ENCODE measurements at places on chromosomes 4 and X. TPM values are rescaled to one million over a fixed set of nuclear protein-coding genes. Genes with fewer than 3 reads are reported as not detected.
A peak's percentile ranks its signal among the peaks of the same experiment; 100 is the strongest.

DNA sequence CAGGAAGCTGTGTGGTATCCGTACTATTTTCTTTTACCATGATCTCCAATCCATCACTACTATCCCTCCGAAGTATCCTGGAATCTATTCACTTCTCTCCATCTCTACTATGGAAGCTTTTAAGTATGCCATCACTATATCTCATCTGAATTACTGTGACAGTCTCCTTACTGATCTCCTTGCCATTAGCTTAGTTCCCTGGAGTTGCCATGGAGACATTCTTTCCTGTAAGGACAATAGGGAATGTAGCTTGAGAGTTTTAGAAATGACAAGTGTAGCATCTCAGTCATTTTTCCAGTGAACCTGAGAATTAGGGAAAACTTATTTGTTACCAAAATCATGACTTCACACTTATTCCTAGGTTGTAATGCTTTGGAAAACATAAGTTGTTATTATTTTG lies 86.3 kb downstream of the HPGD start:
- no peaks in the 10 kb centered on the region for H3K4me1 ChIP-seq
- no peak overlapping the region for H3K27ac ChIP-seq
- DNase-seq, result no peak
- H3K27me3 ChIP-seq, result no peaks in the 10 kb centered on the region
- no peaks in the 10 kb centered on the region for H3K36me3 ChIP-seq

- no peaks in the 10 kb centered on the region for H3K4me1 ChIP-seq
- no peaks in the 10 kb centered on the region for H3K36me3 ChIP-seq
- no peak overlapping the region for H3K27ac ChIP-seq
- H3K4me3 ChIP-seq, result no peak overlapping the region
Measured at GRCh38 chr4:147299205-147299604, 181.7 kb upstream of the EDNRA start.

Gene CSAG2
- not detected for total RNA-seq

- DNase-seq, result no peak
- H3K36me3 ChIP-seq, result no peaks in the 10 kb centered on the region
- H3K27ac ChIP-seq, result no peak overlapping the region
- no peaks in the 10 kb centered on the region for H3K27me3 ChIP-seq
- H3K4me1 ChIP-seq, result no peaks in the 10 kb centered on the region
- no peak overlapping the region for H3K4me3 ChIP-seq
Measured at GRCh38 chr4:80803337-80803736, 227.2 kb upstream of the BMP3 start.

Gene TMEM144
- total RNA-seq, result not detected

GRCh38 chr4:106358899-106359298 lies 9.7 kb downstream of the GIMD1 start:
- no peak overlapping the region for H3K4me3 ChIP-seq
- H3K4me1 ChIP-seq, result peaks cover 3% of the 10 kb centered on the region
- no peak for DNase-seq
- no peaks in the 10 kb centered on the region for H3K36me3 ChIP-seq
- H3K27me3 ChIP-seq, result peaks cover under 1% of the 10 kb centered on the region

GRCh38 chr4:89640620-89641366 lies 196.2 kb downstream of the SNCA start:
- DNase-seq, result no peak
- H3K27me3 ChIP-seq, result no peaks in the 10 kb centered on the region
- no peaks in the 10 kb centered on the region for H3K4me1 ChIP-seq
- H3K27ac ChIP-seq, result no peak overlapping the region
- no peak overlapping the region for H3K4me3 ChIP-seq
- H3K36me3 ChIP-seq, result no peaks in the 10 kb centered on the region

DNA sequence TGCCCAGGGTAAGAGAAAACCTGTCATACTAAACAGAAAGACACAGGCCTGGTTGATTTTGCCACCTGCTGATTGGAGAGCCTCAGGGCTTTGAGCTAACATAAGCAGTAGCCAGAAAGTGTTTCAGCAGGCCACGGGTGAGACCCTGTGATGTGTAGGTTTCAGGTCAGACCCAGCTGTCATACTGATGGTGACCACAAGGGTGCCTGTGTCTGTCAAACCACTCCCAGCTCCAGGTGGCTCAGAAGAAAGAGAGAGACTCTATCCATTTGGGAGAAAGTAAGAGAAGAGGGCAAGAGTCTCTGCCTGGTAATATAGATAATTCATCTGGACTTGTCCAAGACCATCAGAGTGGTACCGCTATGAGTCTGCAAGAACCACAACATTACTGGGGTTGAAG lies 72.8 kb upstream of the NLRP2B start:
- no peak for DNase-seq
- no peaks in the 10 kb centered on the region for H3K27me3 ChIP-seq
- no peaks in the 10 kb centered on the region for H3K4me1 ChIP-seq
- no peak overlapping the region for H3K27ac ChIP-seq
- H3K4me3 ChIP-seq, result no peak overlapping the region
- no peaks in the 10 kb centered on the region for H3K36me3 ChIP-seq

GRCh38 chrX:39629001-39629400 lies 468.8 kb downstream of the BCOR start:
- H3K4me1 ChIP-seq, result no peaks in the 10 kb centered on the region
- no peak overlapping the region for H3K4me3 ChIP-seq
- DNase-seq, result no peak
- H3K27ac ChIP-seq, result no peak overlapping the region
- no peaks in the 10 kb centered on the region for H3K36me3 ChIP-seq
- H3K27me3 ChIP-seq, result peaks cover 2% of the 10 kb centered on the region

Gene REELD1
- 2.6 TPM for total RNA-seq

Gene STPG2
- total RNA-seq, result 0.37 TPM

Gene BEX2
- total RNA-seq, result 13.1 TPM

GRCh38 chrX:11241720-11242119 lies 51.5 kb upstream of the AMELX start:
- H3K36me3 ChIP-seq, result no peaks in the 10 kb centered on the region
- no peak for DNase-seq
- H3K27me3 ChIP-seq, result peaks cover 2% of the 10 kb centered on the region
- H3K27ac ChIP-seq, result no peak overlapping the region
- H3K4me3 ChIP-seq, result no peak overlapping the region

- no peak for DNase-seq
- H3K36me3 ChIP-seq, result no peaks in the 10 kb centered on the region
- H3K4me3 ChIP-seq, result no peak overlapping the region
Measured at GRCh38 chr4:588351-588849, 12.3 kb upstream of the TMEM271 start.

- DNase-seq, result no peak
- H3K27me3 ChIP-seq, result peaks cover 15% of the 10 kb centered on the region
- H3K4me3 ChIP-seq, result no peak overlapping the region
- H3K36me3 ChIP-seq, result no peaks in the 10 kb centered on the region
Measured at GRCh38 chrX:43969504-43970501, 3.4 kb downstream of the NDP start.

- no peaks in the 10 kb centered on the region for H3K36me3 ChIP-seq
- H3K27me3 ChIP-seq, result peaks cover 10% of the 10 kb centered on the region
- DNase-seq, result no peak
- H3K4me1 ChIP-seq, result peaks cover 4% of the 10 kb centered on the region
- H3K27ac ChIP-seq, result no peak within 1 kb of the TSS
Measured at GRCh38 chrX:34656842-34657725, at the start of gene TMEM47. Gene TMEM47, minus strand, starts transcription at chrX:34657285. Its CDS starts 256 bp downstream, at chrX:34657029.

Gene INTS6L
- total RNA-seq, result 23.3 TPM

DNA sequence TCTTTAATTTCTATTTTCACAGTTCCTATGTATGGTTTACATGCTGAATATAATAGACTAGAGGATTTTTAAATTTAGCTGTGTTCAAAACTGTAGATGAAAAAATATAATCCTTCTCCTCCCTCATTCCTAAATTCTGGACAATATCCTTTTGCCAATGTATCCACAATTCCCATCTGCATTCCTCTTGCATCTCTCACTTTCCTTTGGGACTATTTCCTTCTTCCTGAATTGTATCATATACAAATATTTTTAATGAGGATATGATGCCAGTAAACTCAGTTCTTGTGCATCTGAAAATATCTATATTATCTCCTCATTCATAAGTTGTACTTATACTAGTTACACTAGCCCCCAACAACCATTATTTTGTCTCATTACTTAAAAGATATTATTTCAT lies 46.7 kb downstream of the DDX60L start:
- no peak overlapping the region for H3K4me3 ChIP-seq
- peaks cover 62% of the 10 kb centered on the region for H3K36me3 ChIP-seq
- no peak for DNase-seq
- H3K27me3 ChIP-seq, result no peaks in the 10 kb centered on the region
- H3K27ac ChIP-seq, result no peak overlapping the region

GRCh38 chr4:99025506-99025905 lies 30.0 kb downstream of the METAP1 start:
- DNase-seq, result no peak
- H3K36me3 ChIP-seq, result peaks cover 17% of the 10 kb centered on the region
- no peak overlapping the region for H3K4me3 ChIP-seq
- no peaks in the 10 kb centered on the region for H3K27me3 ChIP-seq

- no peaks in the 10 kb centered on the region for H3K4me1 ChIP-seq
- DNase-seq, result no peak
- no peak overlapping the region for H3K4me3 ChIP-seq
- no peak overlapping the region for H3K27ac ChIP-seq
- no peaks in the 10 kb centered on the region for H3K27me3 ChIP-seq
- H3K36me3 ChIP-seq, result no peaks in the 10 kb centered on the region
Measured at GRCh38 chr4:57665806-57666205, 555.6 kb upstream of the IGFBP7 start.

DNA sequence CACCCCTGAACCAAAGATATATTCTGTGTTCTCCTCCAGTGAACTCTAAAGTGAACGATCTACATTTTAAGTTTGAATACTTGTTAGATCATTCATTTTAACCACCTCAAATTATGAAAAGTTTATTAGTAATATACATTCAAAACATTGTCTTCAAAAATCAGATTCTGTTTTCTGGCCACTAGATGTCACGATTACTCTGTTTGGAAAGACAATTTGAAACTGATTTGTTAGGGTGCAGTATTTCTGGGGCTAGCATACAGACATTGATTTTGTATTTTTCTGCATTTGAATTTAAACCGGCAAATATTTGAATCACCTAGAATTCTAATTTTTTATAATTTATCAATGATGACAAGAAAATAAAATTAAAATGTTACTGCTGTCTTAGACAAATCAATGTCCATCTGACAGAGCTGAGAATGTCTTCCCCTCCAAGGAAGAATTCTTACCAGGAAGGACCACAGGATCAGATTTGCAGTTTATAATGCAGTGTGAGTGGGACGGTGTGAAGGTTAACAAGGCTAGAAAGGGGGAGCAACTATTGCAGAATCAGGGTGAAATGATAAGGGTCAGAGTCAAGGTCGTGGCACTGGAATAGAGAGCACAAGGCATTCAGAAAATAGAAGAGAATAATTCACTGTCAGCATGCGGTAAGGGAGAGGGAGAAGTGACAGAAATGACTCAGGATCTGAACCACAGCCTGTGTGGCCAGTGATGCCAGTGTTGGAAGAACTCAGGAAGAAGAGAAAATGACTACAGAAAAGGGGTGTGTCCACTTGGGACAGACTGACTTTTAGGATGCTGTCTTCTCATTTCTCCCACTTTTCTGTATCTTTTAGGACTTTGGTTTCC lies 91.6 kb downstream of the ANXA10 start:
- no peaks in the 10 kb centered on the region for H3K36me3 ChIP-seq
- H3K4me3 ChIP-seq, result no peak overlapping the region
- no peaks in the 10 kb centered on the region for H3K27me3 ChIP-seq
- peaks cover 5% of the 10 kb centered on the region for H3K4me1 ChIP-seq

DNA sequence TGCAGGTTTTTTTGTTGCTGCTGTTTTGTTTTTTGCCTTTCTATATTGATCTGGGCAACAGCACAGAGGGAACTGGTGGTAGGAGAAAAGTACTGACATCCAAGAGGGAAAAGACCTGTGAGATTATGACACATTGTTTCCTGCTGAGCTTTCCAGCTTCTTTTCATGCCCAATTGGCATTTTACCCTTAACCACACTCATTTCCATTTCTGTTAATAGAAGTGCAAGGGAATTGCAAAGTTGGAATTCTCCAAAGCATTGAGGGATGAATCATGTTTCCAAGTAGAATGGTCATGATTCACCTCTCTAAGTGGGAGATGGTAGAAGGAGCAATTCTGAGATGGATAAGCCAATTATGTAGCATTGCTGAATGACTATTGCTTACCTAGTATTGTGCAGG lies 161.5 kb downstream of the PPARGC1A start:
- H3K4me3 ChIP-seq, result no peak overlapping the region
- no peaks in the 10 kb centered on the region for H3K4me1 ChIP-seq
- DNase-seq, result no peak
- H3K27me3 ChIP-seq, result no peaks in the 10 kb centered on the region

Gene SMR3B
- total RNA-seq, result not detected

DNA sequence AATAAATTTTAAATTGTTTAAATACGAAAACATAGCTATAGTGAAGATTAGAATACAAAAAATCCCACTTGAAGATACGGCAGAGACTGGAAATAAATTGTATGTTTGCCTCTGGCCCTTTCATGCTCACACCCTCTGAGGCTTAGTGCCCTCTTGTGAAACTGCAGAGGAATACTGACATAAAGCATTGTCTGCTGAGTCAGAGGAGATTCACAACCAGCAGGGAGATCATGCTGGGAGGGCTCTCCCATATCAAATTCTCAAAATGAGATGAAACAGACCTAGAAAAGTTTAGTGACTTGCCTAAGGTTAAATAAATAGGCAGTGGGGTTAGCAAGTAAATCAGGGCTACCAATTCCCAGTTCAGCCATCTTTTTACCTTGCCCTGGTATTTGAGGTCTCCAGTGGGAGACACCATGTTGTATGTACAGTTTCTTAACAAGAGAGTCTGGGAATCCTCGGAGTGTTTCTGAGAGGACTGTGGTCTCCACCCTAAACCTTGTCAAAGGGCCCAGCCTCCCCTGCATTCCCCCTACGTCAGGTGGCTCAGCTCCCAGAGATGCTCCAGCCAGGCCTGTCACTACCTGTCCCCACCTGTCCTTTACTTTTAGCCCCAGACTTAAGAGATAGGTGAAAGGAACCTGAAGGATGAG lies 581.4 kb upstream of the DIPK2B start:
- peaks cover 7% of the 10 kb centered on the region for H3K4me1 ChIP-seq
- no peak for DNase-seq
- no peaks in the 10 kb centered on the region for H3K36me3 ChIP-seq
- no peak overlapping the region for H3K4me3 ChIP-seq

DNA sequence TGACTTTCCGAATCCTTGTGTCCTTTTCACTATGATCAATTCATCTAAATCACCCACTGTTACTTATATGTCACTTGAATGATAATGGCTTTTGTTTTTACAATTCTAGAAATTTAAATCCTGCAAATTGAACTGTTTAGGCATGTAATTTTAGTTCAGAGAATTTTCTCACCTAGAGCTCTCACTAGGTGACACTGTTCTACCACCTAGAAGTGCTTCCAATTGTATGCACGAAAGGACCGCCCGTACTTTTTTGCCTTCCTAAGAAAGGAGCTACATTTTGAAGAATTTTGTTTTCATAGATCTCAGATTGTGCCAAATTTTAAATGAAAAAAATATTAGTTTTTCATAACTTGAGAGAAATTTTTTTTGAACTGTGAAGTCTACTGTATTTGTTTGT lies 481.6 kb upstream of the FSTL5 start:
- no peaks in the 10 kb centered on the region for H3K27me3 ChIP-seq
- DNase-seq, result no peak
- no peak overlapping the region for H3K27ac ChIP-seq
- no peaks in the 10 kb centered on the region for H3K4me1 ChIP-seq
- H3K36me3 ChIP-seq, result no peaks in the 10 kb centered on the region

- peaks cover 62% of the 10 kb centered on the region for H3K4me1 ChIP-seq
- peak overlapping the region; percentile 16 for H3K27ac ChIP-seq
- no peaks in the 10 kb centered on the region for H3K27me3 ChIP-seq
- H3K4me3 ChIP-seq, result no peak overlapping the region
- DNase-seq, result no peak
Measured at GRCh38 chr4:39936565-39937418, 40.9 kb downstream of the PDS5A start.
